Left kidney (tissue), 8 donors: ENCODE measurements at places on chromosomes 13 and 19. TPM values are rescaled to one million over a fixed set of nuclear protein-coding genes. Genes with fewer than 3 reads are reported as not detected.

DNA sequence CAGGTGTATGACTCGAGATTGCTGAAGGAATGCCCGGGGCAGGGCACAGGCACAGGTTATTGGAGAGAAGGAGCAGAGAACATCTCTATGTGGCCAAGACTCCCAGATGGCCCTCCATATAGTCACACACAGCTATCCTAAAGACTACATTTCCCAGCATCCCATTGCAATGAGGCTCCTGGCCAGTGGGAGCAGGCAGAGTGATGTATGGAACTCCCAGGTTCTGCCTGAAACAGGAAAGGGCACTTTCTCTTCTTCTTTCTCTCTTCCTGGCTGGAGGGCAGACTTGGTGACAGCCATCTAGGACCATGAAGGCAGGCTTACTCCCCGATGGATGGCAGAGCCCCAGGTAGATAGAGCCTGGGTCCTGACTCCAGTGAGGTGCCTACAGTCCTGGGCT lies 13.5 kb downstream of the PPP1R13L start:
- no peak for DNase-seq

DNA sequence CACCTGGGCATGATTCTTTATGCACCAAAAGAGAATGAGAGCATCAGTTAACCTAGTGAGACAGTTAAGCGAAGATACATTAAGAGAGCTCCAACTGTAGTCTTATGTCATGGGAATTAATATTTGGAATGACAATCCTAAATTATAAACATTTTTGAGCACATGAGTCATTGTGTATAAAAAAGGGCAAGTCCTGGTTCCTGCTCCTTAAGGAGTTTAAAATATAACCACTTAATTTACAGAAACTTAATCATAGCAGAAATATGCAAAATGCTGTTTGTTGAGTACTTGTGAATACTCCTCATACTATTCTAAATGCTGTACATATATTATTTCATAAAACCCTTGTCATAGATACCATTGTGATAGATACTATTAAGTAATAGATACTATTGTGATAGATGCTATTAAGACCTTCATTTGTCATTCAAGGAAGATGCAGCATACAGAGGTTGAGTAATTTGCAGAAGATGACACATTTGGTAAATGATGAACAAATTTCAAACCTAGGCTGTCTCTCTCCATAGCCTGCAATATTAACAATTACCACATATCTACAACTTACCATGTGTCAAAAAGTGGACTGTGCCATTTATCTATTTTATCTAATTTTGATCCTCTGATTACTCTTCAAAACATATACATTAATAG lies 301.0 kb downstream of the TBC1D4 start:
- no peak for DNase-seq

The LIM2 gene
- polyA plus RNA-seq = 0.18 TPM

- no peak for DNase-seq
Measured at GRCh38 chr19:8320564-8321066, 560 bp downstream of the NDUFA7 start.

The GSX1 gene
- not detected for polyA plus RNA-seq
